ENCODE measurements at places on chromosomes 1 and 21.

DNA sequence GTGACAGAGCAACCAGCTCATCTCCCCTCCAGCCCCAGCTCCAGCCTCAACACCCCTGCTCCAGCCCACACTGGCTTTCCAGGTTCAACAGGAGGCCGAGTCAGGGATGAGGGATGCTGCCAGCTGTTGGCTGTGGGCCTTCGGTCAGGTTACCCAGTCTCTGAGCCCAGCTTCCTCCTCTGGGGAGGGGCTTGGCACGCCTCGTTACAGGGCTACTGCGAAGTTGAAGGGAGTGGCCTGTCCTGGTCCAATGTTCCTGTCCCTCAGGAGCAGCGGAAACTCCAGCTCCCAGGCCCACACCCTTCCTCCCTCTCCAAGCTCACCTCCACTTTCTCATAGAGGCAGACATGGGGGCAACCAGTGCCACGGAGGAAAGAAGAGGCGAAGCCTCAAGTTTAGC lies 15.1 kb upstream of the TAS1R2 start:
- DNase-seq = no peak

GRCh38 chr1:152143150-152143887 lies 15.7 kb downstream of the RPTN start:
- no peak for DNase-seq

DNA sequence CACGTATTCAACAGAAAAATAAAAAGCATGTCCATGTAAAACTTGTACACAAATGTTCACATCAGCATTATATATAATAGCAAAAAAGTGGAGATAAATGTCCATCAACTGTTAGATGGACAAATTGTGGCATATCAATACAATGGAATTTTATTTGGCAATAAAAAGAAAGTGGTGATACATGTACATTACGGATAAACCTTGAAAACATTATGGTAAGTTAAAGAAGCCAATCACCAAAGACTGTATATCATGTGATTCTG lies 76.9 kb downstream of the EIF4G3 start:
- no peak for DNase-seq

GRCh38 chr1:192831706-192832355 lies 23.0 kb downstream of the RGS2 start:
- DNase-seq = no peak

DNA sequence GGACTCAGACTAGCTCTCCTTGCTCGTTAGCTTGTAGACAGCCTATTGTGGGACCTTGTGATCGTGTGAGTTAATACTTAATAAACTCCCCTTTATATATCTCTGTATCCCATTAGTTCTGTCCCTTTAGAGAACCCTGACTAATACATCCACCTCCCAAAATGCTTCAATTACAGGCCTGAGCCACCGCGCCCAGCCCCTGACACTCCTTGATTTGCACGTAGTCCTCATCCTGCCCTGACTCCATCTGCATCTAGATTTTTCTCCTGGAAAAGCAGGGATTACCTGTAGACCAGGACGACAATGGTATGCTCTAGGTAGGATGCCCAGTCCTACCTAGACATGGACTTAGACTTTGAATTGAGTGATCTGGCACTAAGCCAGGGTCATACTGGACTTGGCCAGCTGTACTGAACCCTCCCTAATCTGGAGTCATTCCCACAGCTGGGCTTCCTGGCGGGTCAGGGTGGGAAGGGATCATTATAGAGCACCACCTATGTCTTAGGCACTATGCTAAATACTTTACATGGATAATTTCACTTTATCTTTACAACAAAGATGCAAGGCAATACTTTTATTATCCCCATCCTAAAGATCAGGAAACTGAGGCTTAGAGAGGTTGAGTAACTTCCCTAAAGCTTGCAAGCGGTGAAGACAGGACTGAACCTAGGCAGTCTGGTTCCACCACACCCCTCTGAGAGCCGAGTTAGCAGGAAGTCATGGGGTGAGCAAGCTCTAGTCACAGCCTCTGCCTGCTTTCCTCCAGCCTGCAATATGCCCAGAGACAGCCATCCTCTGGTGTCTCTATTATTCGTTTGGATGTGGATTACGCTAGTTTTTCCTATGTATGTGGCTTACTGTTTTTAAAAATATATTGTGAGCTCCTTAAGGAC lies 89.4 kb downstream of the DTL start:
- no peak for DNase-seq

- DNase-seq = no peak
Measured at GRCh38 chr1:74314438-74314837, 79.3 kb downstream of the TNNI3K start.

DNA sequence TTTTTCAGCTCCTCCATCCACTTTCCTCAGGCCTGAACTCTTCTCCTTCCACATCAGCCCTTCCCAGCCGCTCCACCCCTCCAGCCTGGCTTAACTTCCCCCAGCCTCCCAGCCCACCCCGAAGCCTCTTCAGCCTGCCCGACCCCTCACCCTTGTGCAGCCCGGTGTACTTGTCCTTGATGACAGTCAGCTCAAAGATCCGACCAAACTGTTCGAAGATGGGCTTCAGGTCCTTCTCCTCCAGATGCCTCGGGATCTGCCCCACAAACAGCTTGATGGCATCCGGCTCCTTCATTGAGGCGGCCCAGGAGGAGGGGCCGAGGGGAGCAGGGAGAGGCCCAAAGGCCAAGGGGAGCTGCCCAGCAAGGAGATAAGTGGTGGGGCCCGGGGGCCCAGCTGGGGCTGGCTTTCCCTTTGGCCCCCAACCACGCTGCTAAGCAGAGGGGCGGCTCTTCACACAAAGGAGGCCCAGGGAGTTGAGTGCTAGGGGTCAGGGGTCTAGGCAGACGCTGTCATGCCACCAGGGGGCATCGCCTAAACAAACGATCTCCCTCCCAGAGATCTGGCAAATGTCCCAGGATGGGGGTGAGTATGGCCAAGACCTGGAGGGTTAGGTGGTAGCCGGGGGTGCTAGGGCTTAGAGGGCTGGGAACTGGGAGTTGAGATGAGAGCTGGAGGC lies 738 bp downstream of the CELF3 start:
- no peak for DNase-seq

DNA sequence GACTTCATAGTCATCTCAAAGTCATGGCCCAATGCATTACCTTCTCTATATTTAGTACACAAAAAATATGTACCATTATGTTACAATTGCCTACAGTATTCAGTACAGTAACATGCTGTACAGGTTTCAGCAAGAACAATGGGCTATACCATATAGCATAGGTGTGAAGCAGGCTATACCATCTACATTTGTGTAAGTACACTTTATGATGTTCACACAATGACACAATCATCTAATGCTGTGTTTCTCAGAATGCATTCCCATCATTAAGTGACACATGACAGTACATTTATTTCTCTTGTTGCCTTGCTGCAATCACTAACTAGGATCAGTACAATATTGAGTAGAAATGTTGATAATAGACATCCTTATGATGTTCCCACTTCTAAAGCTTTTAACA lies 46.5 kb upstream of the NFIA start:
- no peak for DNase-seq

DNA sequence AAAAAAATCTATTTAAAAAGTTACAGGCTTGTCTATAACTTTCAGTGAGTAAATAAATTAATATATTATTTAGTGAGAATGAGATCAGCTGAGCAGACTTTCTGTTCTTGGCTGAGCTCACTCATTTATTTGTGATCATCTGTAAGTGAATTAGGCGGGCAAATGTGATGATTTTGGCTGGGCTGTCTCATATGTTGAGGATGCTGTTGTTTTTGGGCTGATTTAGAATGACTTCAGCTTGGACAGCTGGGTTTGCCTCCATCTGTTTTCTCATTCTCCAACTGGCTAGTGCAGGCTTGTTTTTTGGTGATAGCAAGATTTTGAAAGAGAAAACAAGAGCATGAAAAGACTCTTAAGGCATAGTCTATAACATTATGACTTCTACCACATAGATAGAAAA lies 475.8 kb upstream of the OLFM3 start:
- no peak for DNase-seq

DNA sequence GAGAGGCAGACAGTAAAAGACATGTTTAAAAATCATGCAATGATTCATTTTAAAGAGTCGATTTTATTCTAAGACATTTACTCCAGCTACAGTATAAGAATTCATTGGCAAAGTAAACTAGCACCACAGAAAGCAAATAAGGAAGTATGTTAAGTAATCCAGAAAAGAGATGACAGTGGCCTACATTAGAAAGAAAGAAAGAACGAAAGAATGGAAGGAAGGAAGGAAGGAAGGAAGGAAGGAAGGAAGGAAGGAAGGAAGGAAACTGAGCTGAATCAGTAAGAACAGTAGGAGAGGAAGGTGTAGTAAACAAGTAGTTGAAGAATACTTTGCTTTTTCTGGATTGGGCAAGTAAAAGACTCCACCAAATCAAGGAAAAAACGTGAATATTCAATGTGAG lies 62.2 kb downstream of the ZZZ3 start:
- DNase-seq = no peak

GRCh38 chr21:43272591-43272990 lies 103.8 kb downstream of the CRYAA start:
- DNase-seq = no peak

GRCh38 chr1:228814176-228814575 lies 78.9 kb downstream of the RHOU start:
- no peak for DNase-seq

DNA sequence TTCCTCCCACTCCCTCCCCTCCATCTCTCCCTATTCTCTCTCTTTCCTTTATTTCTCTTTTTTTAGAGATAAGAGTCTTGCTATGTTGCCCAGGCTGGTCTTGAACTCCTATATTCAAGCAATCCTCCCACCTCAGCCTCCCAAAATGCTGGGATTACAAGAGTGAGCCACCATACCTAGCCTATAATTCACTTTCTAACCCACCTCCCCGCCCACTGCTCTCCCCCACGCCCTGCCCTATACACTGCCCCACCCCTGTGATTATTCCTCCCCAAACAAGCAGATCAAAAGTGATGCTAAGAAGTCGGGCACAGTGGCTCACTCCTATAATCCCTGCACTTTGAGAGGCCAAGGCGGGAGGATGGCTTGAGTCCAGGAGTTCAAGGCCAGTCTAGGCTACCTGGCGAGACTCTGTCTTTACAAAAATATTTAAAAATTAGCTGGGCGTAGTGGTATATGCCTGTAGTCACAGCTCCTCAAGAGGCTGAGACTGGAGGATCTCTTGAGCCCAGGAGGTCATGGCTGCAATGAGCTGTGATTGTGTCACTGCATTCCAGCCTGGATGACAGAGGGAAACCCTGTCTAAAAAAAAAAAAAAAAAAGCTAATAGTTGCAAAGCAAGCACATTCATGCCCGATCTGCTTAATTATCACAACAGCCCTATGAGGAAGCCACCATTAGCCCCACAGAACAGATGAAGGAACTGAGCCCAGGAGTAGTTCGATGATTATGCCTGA lies 12.8 kb upstream of the E2F2 start:
- DNase-seq = no peak

DNA sequence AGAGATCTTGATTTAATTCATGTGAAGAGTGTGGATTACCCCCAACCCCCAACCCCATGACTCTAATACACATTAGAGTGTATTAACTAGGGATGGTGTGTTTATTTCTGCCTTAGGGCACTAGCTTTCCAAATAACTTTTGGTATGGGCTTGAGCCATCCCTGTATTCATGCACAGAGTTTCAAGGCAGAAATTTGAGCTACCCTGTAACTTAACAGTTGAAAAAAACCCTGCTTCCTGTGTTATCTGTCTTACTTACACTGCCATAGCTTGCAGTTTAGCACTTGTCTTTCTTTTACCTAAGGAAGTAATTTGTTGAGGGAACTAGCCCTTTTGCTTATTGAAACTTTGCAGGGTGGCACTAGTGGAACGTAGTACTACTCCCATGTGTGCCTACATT lies 6.3 kb downstream of the SRSF11 start:
- peak; percentile 15 for DNase-seq

DNA sequence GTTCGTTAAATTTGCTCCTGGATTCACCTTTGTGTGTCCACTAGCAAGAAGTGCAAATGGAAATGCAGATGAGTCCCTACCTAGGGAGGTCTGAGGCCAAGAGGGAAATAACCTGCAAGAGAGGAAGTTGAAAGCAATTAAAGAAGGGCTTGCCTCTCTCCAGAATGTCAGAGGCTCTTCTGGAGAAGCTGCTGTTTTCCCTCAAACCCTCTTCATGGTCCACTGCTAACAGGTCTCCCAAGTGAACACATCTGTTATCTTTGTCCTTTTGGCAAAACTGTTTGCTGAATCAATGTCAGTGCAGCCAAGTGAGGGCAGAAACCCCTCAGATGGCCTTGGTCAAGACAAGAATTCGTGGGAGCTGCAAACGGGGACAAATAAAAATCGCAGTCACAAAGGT lies 177.3 kb upstream of the PLXNA2 start:
- DNase-seq = no peak

DNA sequence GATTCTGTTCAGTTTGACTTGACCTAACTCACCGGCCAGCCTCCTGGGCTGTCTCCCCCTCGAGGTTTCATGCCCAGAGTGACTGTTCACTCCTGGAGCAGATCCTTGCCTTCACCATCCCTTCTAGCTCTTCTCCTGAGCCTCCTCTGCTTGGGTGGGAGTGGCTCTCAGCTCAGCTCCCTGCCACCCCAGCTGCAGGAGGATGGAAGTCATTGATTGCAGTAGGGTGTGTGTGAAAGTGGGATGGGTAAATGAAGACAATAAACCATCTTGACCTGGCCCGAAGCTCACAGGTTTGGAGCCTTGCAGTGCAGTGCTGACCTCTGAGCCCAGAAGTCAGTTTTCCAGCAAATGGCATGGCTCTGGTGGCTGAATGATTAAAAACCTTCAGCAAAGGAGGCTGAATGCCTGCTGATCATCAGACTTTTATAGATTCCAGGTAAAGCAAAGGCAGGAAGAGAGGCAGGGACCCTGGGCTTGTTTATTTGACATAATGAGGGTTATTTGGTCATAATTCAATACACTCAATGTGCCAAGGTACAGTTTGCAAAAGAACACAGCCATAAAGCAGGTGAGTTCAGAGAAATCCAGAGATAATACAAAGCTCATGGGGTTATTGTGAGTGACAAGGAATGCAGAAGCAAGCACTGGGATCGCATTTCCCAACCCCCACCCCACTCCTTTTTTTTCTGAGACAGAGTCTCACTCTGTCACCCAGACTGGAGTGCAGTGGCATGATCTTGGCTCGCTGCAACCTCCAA lies 17.5 kb upstream of the TFF3 start:
- DNase-seq = no peak

DNA sequence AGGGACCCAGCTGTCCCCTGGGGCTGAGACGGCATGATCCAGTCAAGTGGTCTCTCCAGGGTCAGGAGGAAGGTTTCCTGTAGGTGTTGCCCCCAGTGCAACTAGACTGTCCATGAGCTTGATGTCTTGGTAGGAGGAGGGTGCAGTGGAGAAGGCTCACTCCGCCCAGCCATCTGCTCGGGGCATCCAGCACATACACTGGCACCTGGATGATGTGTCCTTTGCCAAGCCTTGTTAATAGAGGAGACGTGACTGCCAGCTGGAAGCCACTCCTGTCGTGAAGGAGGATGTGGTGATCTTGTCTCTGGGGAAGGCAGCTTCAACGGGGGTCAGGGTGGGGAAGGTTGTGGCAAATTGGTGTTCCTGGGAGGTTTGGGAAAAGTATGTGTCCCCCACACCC lies 6.2 kb downstream of the DISP3 start:
- no peak for DNase-seq

All from CD4-positive, alpha-beta T cell treated with Interleukin-12 subunit alpha and Interleukin-12 subunit beta, for 1 hour (primary cell).